ENCODE measurements at places on chromosomes 11 and 22.

GRCh38 chr22:37309211-37310074 lies 27.1 kb downstream of the CYTH4 start:
- DNase-seq: no peak

DNA sequence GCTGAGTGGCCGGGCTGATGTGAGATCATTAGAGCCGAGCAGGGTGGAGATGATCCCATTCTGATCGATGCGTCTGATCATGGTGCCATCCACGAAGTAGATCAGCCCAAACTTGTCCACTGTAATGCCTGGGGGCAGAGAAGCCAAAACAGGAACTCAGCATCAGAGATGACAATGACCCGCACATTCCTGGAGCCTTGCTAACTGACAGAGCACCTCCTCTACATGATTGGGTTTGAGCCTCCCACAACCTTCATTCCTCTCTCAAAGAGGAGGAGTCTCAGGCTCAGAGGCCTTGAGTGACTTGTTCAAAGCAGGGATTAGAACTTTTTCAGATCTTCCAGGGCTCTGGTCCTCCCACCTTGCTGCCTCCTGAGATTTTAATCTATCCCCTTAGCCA lies 133.7 kb upstream of the NARS2 start:
- DNase-seq: peak; percentile 85

DNA sequence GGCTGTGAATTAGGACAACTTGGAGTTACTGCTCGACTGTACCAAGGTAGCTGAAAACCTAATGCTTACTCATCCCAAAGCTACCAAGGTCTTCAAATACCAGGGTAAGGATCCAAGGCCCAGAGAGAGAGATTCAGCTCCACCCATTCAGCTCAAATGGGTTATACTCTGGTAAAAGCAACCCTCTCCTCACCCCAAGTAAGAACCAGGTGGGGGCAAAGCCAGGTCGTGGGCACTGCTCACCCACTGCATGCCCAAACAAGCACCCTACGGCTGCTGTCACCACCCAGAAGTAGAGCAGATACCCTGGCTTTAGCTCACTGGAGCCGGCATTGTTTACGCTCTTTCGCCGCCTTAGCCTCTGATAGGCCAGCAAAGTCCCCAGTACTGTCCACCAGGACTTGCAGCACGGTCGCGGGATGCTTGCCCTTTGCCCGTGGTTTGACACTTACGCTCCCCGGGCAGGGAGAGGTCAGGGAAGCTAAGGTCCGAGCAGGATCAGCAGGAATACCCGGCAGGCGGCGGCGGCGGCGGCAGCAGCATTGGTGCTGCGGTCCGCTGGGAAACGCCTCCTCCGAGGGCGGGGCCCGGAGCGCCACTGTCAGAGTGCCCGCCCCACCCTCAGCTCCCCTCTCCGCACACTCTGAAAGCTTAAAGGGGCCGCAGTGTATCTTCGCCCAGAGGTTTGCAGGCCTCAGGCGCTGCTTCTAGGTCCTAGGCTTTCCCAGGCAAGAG lies 19.6 kb downstream of the CKAP5 start:
- DNase-seq: no peak

GRCh38 chr22:43976861-43977795 lies 21.9 kb downstream of the SAMM50 start:
- no peak for DNase-seq

DNA sequence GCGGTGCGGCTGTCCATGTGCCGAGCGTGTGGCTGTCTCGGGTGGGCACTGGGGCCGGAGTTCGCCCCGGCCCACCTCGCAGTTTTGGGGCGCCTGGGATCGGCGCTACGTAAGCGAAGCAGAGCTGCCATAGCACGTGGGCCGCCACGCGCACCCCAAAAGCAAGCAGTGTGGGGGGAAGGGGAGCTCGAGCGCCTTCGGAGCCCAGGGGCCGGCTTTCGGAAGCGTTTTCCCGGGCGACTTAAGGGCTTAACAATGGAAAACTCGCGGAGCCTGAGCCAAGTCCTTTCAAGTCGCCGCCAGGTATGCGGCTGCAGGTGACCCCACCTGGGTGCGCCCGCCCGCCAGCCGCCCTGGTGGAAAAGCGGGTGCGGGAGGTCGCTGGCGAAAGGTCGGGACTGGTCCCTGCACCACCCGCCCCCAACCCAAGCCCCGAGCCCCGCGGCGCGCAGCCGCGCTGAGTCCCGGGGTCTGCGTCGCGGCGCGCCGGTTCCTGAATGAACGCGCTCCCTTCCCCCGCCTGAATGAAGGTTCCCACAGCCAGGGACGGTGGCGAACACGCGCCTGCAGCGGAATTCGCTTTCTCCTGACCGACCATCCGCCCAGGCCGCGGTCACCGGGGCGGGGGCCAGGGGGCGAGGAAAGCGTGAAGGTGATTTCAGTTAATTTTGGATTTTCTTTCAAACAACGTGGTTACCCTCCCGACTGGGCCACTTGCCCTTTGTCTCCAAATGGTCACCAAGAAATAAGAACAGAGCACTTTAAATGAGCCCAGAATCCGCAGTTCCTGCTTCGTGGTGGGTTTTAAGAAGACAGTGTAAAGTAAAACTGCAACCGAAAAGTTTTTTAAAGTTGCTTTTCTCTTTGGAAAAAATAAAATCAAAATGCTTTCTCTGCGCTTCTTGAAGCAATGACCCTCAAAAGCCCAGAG lies 2.8 kb upstream of the CCND1 start:
- no peak for DNase-seq

- no peak for DNase-seq
Measured at GRCh38 chr11:77981346-77981947, 13.0 kb downstream of the INTS4 start.

DNA sequence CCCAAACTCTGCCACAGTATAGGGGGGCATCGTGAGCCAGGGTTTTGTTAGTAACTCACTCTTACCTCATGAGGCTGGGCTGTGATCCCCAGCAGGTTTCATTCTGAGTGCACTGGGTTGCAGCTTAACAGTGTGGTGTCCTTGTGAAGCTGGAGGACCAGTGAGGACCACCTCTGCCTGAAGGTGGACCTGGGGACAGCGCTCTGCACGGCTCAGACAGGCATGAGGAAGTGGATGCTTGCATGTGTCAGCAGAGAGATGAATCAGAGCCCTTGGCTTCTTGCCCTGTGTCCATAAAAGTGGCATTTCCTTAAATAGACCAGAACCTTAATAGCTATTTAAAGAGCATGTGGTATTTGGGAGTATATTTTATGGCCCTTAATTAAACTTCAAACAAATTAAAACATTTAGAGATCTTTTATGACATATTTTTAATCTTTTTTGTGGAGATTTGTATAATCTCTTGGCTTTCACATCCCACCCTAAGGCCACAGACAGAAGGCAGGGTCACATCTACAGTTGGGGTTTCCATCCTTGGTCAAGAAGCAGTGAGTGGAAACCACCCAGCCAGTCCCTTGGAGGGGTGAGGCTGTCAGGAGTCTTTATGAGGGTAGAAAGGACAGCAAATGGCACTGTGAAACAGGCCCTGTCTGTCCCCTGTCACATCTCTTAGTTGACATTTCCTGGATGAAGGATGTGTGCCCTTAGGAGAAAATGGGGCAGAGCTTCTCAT lies 24.8 kb upstream of the ADORA2A start:
- DNase-seq: peak; percentile 28

GRCh38 chr11:68148879-68149278 lies 27.7 kb upstream of the CHKA start:
- no peak for DNase-seq

- DNase-seq: no peak
Measured at GRCh38 chr11:93528757-93529645, 14.2 kb downstream of the SMCO4 start.

DNA sequence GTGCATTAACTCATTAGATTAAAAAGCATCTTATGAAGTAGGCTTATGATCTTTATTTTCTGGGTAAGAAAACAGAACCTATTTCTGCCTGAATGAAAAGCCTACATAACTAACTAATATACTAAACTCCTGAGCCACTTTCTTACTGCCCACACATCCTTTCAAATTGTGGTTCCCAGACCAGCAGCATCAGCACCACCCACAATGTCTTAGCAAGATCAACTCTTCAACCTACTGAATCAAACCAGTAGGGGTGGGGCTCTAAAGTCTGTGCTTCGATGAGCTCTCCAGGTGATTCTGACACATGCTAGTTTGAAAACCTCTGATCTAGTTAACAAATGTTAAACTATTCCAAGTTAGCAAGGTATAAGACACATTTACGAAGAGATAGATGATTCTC lies 462.4 kb downstream of the DLG2 start:
- DNase-seq: no peak

GRCh38 chr11:10358696-10359095 lies 53.8 kb downstream of the ADM start:
- DNase-seq: peak; percentile 67

DNA sequence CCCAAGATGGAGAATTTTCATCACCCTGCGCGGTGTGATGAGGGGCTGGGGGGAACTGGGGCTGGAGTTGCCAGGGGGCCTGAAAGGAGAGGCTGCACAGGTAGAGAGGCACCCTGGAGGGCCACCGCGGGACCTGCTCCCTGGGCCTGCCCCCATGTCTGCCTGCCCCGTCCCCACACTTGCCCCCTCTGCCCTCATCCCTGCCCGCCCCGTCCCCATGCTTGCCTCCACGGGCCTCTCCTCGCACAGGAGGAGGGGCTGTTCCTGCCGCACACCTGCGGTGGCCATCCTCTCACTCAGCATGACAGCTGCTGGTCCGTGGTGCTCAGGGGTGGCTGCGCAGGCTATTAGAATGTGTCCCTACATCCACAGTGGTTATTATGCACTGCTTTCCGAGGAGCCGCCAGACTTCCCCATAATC lies 43.5 kb downstream of the LINC01488 start:
- DNase-seq: no peak
